ENCODE measurements at places on chromosomes 3 and 15.

GRCh38 chr3:112341386-112341785 lies 8.4 kb downstream of the CD200 start:
- DNase-seq: no peak

DNA sequence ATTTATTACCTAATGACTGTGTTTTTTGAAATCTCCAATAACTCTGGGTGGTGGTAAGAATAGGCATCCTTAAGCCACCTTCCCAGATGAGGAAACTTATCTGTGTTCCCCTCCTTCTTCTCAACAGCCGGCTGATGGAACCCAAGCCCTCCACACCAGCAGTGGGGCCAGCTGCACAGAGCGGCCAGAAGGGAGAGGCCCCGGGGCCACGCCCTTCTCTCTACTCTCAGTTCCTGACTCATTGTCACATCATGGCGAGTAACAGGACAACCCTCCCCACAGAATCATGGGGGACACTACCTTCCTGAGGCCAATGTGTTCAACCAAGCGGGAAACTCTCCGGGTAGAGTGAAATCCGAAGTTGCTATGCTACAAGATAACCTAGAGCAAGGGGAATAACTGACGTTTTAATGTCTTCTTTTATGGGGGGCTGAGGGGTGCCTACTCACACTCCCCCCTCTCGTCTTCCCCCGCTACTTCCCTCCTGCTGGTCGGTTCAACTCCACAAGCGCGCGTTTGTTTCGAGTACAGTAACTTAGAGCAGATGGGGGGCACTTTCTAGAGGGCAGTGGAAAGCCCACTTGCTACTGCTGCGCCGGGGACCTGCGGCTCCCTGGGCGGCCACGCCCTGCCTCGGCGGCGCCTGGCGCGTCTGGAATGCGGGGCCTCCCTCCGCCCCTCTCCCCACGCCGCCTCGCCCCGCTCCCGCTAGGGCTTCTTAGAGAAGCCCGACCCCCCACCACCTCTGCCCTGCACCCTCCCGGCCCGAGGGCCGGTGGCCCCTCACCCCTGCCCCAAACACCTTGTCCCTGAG lies 621 bp downstream of the ANXA2 start:
- peak; percentile 8 for DNase-seq

DNA sequence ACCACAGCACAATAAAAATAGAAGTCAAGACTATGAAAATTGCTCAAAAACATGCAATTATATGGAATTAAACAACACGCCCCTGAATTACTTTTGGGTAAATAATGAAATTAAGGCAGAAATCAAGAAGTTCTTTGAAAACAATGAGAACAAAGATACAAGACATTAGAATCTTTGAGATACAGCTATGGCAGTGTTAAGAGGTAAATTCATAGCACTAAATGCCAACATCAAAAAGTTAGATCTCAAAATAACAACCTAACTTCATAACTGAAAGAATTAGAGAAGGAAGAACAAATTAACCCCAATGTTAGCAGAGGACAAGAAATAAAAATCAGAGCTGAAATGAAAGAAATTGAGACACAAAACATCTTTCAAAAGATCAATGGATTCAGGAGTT lies 86.6 kb upstream of the UBP1 start:
- DNase-seq: no peak

GRCh38 chr3:186902154-186902553 lies 28.2 kb upstream of the ST6GAL1 start:
- DNase-seq: no peak

- DNase-seq: no peak
Measured at GRCh38 chr3:133135306-133135705, 97.1 kb downstream of the TMEM108 start.

GRCh38 chr3:39106281-39106811 lies 1.1 kb downstream of the GORASP1 start:
- no peak for DNase-seq

- no peak for DNase-seq
Measured at GRCh38 chr3:134952371-134952770, 157.3 kb downstream of the EPHB1 start.

DNA sequence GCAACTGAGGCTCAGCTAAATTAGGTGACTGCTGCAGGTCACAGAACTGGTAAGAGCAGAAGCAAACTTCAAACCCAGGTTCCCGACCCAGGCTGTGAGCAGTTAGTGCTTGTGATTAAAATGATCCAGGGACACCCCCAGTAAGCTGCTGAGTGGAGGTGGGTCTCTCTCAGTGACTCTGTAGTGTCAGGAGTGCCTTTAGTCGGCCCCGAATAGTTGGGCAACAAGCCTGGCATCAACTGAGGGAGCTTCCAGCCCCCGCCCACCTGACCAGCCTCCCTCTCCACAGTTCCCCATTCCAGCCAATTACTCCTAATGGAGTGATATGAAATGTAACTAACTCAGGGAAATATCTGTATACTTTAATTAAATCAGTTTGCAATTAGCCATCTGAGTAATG lies 168.0 kb upstream of the SMAD3 start:
- no peak for DNase-seq

DNA sequence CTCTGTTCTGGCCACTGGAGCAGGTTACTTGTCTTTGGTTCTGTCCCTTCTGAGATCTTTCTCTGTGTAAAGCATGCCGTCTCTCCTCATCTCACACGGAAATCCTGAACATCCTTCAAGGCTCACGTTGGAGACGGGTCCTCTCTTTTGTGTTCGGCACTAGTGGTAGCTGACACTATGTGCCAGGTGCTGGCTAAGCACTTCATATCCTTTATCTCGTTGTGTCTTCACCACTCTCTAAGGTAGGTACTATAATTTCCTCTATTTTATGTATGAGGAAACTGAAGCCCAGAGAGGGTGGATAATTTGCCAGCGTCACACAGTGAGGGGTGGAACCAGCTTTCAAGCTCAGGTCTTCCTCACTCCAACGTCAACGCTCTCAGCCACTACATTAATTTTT lies 1.2 kb downstream of the IFT122 start:
- no peak for DNase-seq

DNA sequence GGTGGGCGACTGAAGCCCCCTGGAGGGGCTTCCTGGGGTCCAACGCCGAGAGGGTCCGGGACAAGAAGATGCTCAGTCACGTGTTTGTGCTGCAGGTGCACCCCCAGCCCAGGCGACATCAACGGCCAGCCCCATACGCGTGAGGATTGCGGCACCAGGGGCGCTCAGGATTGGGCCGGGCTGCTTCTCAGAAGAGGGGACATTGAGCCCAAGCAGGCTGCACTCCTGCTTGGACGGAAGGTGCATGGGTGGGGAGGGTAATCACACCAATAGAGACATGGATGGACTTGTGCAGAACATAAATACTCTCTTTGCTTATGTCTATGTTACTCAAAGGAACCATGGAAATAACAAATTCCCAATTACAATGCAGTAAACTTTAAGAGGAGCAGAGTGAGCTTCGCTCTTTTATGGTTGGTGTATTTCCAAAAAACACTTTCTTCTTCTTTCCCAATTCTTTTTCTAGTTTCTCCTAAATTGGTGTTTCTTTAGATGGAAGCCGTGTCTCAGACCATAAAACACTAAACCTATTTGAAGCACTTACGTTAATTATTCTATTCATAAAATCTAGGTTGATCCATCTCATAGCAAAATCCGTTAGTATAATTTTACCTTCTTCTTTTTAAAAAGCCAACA lies 182.7 kb downstream of the GOLGA6L6 start:
- no peak for DNase-seq

- peak; percentile 43 for DNase-seq
Measured at GRCh38 chr3:184371570-184372018, 6.4 kb downstream of the THPO start.

GRCh38 chr3:183980403-183980802 lies 37.3 kb downstream of the ABCC5 start:
- no peak for DNase-seq

- no peak for DNase-seq
Measured at GRCh38 chr3:180280555-180280954, 243.8 kb upstream of the PEX5L start.

Data from effector CD4-positive, alpha-beta T cell (primary cell).